Skeletal muscle cell (primary cell): ENCODE measurements at places on chromosomes 1 and 21.

DNA sequence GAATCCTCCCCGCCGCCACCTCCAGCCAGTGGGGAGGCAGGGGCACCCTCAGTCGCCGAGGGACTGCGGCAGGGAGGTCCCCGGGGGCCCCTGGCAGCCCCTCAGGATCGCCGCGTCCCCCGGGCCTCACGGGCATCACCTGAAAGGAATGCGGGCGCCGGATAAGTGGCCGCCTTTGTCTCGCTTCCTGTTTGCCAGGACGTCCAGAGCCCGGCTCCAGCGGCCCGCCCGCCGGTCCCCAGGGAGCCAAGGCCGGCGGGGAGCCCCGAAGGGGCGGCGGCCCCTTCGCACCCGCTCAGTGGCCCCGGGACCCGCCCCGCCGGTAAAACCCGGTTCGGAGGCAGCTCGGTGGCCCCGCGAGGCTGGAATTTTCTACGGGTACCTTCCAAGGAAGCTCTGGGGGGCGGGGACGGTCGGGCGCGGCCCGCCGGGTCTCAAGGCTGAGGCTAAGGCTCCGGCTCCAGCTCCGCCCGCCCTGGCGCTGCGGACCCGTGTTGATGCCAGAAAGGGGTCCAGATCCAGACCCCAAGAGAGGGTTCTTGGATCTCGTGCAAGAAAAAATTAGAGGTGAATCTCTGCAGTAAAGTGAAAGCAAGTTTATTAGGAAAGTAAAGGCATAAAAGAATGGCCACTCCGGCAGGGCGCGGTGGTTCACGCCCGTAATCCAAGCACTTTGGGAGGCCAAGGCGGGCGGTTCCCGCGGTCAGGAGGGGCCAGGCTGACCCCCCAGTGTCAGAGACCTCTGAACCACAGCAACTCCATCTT is 12.6 kb downstream of the TINAGL1 start:
- no peak for DNase-seq

- no peak for DNase-seq
These were observed 10.9 kb downstream of the WNT4 start for GRCh38 chr1:22131875-22132486.

- no peak for DNase-seq
These were observed 6.7 kb downstream of the TMEM201 start for GRCh38 chr1:9595156-9595967.

DNA sequence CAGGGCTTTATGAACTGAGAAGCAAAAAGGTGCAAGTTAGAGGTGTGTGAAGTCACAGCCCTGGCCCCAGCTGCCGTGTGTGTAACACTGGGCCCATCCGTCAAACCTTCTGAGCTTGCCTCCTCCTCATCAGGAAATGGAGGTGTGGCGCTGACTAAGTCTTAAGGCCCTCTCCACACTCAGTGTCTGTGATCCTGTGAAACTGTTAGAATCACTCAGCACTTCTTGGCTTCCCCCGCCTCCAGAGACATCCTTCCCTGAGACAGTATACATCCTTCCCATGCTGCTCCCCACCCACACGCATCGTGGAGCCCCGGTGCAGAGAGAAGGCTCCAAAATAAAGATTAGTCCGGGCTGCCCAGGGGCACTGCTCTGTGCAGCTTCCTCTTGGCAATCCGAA is 33.3 kb downstream of the LRP8 start:
- peak; percentile 46 for DNase-seq

GRCh38 chr1:64915381-64916274 is 50.7 kb downstream of the JAK1 start:
- DNase-seq = peak; percentile 51

- DNase-seq = no peak
These were observed 35.5 kb upstream of the IGSF21 start for GRCh38 chr1:18072066-18072465.

DNA sequence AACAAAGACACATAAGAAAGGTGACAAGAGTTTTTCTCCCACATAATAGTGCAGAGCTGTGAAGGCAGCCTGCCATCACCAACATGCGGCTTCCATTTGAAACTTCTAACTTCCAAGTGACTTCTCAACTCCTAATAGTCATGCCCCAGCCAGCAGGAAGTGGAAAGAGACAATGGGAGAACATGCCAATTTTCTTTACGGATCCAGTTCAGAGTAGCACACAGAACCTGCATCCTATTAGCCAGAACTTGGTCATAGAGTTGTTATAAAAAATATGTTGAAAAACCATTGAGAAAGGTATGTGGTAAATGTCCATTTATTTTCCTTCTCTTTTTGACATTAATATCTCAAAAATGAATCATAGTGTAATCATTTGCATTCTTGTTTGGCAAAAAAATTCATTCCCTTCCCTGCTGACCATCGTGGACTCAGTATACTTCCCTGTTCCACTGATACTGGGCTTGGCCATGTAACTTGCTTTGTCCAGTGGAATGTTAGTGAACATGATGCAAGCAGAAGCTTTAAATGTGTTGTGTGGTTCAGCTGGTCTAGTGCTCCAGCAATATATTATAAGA is 197.4 kb downstream of the SEC16B start:
- no peak for DNase-seq

- DNase-seq = no peak
These were observed 220.4 kb downstream of the RHOU start for GRCh38 chr1:228955691-228956090.

GRCh38 chr1:59290193-59290949 is 6.5 kb upstream of the FGGY start:
- no peak for DNase-seq

DNA sequence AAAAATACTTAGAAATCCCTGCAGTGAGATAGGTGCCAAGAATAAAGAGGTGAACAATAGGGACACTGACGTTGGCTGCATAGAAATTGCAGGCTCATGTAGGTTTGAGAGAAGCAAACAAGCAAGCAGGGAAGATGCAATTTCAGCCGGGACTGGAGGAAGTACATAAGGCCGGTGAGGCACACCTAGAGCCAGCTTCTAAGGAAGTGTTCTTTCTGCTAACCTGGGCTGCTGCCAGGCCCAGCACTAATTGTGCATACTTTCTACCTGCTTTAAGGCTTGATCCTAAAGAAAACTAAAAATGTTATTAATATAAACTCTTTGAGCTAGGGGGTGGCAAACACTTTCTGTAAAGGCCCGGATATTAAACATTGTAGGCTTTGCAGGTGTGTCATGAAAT is 71.0 kb downstream of the LMO4 start:
- DNase-seq = no peak

- DNase-seq = no peak
These were observed 48.9 kb upstream of the F3 start for GRCh38 chr1:94590203-94591137.

DNA sequence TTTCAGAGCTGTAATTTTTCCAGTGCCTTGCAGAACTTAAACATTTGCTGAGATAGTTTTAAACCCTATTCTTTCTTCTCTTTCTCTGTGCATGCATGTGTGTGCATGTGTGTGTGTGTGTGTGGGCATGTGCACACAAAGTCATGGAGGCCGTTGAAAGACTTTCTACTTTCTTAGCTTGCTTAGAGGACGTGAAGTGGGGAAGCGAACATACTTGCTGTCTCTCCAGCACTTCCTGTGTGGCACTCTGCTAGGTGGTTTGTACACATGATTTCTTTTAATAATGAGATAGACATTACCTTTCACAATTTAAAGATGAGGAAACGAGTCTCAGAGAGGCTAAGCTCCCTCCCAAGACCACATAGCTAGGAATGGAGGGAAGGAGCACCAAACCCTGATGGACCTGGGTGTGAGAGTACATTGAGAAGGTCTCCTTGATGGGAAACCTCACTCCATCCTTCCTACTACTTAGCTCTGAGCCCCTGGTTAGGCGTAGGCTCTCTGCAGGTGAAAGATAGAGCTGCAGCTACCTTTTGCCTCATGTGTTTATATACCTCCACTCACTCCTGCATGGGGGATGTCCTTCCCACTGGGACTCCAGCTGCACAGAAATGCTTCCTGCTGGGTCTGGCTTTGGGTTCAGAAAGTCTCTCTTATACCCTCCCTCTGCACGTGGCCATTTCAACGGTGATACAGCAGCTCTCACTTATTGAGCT is 101.9 kb upstream of the USP24 start:
- no peak for DNase-seq

GRCh38 chr1:184260382-184260781 is 126.4 kb upstream of the C1orf21 start:
- DNase-seq = peak; percentile 16

- DNase-seq = no peak
These were observed 5.9 kb downstream of the SSBP3 start for GRCh38 chr1:54400329-54400728.
